ENCODE measurements at places on chromosomes 5 and 9. TPM values are rescaled to one million over a fixed set of nuclear protein-coding genes. Genes with fewer than 3 reads are reported as not detected.

DNA sequence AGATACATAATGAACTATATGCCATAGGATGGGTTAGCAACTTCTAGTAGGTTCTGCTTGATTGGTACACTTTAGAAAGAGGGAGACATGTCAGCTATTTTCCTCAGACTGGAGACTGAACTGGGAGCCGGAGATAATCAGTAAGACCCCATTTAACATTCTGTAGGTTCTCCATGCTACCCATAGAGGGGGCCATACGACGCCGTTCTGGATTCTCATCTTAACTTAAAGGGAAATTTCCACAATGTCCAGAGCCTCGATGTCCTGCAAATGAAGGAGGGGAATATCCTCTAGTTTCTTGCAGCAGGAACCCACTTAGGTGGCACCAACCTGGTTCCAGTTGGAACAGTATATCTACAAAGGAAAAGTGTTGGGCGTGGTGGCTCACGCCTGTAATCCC, 22.3 kb upstream of the NPM1 start:
- H3K27me3 ChIP-seq: no peaks in the 10 kb centered on the region
- H3K27ac ChIP-seq: no peak overlapping the region
- no peaks in the 10 kb centered on the region for H3K36me3 ChIP-seq
- DNase-seq: no peak

- H3K36me3 ChIP-seq: no peaks in the 10 kb centered on the region
- H3K27ac ChIP-seq: no peak overlapping the region
- peak overlapping the region; percentile 62 for H3K4me3 ChIP-seq
- no peak for DNase-seq
These were observed 2.9 kb downstream of the SNX18 start for GRCh38 chr5:54520438-54520846.

Gene DOK3
- not detected for polyA plus RNA-seq

Gene APBA1
- not detected for polyA plus RNA-seq

Gene SPATA31E1
- polyA plus RNA-seq: not detected

Gene POLR3G
- polyA plus RNA-seq: 1.4 TPM

Gene CCDC180
- not detected for polyA plus RNA-seq

All from CD4-positive, alpha-beta memory T cell (primary cell).